ENCODE measurements at places on chromosomes 2 and 18.
A peak's percentile ranks its signal among the peaks of the same experiment; 100 is the strongest.

DNA sequence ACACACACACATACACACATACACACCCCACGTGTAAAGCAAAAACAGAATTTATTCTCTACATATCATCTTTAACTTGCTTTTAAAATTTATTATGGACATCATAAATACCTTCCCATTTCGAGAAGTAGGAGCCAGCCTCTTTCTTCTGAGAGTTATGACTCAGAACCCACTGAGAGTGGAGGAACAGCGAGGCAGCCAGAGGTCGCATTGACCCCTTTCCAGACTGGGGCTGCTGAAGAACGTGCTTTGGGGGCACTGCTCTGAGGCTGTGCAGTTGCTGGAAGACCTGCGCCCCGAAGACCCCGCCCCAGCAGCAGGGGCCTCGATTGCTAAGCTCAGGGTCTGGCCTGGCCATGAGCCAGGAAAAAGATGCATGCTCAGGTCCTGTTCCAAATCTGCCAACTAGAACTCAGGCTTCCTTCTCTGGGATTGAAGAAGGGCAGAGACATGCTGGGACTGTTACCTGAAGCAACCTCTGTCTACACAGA lies 133.8 kb upstream of the TWIST2 start:
- no peak for DNase-seq

DNA sequence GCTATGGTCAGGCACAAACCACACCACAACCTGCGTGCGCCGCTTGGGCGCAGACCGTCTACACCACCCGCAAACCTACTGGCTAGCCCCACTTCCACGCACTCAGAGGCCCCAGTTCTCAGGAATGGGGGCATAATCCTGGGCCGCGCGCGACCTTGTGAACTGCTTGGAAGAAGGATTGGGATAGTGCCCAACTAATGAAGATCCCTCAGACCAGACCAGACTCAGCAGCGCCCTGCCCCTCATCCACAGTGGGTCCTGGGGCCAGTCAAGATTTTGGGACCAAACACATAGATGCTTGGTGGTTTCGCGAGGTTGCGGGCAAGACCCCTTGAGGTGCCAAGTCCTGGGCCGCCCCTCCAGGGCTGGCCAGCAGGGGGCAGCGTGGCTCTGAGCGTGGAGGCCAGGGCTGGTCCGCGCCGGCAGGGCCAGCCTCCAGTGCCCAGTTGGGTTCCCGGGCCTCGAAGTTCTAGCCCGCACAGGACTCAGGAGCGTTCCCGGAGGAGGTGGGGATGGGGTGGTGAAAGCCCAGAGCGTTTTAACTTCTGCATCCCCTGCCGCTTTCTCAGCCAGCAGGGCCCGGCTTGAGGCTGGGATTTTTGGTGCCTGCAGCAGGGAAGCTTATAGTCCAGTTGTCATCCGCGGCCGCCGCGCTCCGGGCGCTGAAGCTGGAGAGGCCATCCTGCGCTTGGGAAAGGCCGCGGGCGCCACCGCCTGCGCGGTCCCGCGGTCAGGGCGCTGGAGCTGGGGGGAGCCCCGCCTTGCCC lies 8.3 kb downstream of the OSR1 start:
- peak; percentile 45 for DNase-seq

DNA sequence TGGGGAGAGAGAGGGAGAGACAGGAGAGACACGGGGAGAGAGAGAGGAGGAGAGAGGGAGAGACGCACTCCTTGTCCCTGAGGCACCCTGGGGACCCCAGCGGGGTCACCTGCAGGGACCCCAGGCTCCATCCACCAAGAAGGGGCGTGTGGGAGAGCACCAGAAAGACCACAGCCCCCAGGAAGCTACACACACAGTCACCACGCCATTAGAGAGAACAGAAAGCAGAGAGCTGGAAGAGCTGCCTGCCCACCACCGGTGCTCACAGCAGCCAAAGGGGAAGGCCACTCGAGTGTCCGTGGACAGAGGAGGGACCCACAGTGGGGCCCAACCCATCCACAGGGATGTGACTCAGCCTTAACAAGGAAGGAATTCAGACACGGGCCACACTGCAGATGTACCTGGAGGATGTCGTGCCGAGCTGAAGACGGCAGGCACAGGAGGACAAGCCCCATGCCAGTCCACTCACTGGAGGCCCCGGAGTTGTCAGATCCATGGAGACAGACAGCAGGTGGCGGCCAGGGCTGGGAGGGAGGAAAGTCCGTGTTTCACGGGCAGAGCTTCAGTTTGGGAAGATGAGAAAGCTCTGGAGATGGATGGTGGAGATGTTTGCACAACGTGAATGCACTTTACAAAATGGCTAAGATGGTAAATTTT lies 11.5 kb upstream of the NFATC1 start:
- no peak for DNase-seq

- DNase-seq = no peak
Measured at GRCh38 chr2:1609485-1610095, 134.7 kb downstream of the PXDN start.

GRCh38 chr2:53568469-53568868 lies 199.1 kb upstream of the CHAC2 start:
- no peak for DNase-seq
